Spleen (tissue), 13 donors: ENCODE measurements at places on chromosomes 12 and 14.

DNA sequence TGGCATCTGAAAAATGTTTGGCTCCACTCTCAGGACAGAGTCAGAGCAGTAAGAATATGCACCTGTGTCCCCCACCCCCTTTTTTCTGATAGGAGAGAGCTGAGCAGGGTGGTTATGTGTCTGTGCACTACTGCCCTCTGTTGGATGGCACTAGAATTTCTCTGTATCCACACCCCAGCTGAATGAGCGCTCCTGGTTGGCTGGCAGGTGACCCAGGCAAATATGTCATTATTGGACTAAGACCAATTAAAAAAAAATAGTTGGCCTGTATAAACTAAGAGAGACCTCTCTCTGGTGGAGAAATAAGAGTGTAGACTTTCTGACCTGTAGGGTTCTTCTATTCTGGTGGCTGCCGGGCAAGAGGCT is 107.0 kb downstream of the PTCSC3 start:
- H3K27ac ChIP-seq: no peak overlapping the region
- H3K27me3 ChIP-seq: no peaks in the 10 kb centered on the region
- no peak for DNase-seq
- H3K4me1 ChIP-seq: no peaks in the 10 kb centered on the region
- H3K36me3 ChIP-seq: no peaks in the 10 kb centered on the region

DNA sequence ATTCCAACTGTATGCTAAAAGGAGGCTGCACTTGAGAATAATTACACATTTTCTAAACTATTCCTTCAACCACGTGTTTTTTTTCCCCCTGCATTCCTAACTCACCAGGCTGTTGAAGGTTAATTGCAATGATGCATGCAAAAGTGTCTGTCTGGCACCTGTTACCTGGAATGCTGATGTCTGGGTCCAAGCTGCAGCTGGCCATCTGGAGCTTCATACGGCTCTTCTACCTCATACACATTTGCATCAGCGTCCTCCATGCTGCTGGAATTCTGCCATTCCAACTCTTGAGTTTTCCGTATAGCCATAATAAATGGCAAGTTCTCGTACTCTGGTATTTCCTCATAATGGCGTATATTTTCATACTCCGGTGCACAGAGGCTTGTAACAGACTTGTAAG is 8.6 kb downstream of the FGD6 start:
- H3K4me3 ChIP-seq: no peak overlapping the region
- no peak for DNase-seq

- H3K4me3 ChIP-seq: peak overlapping the region; percentile 73
- H3K4me1 ChIP-seq: peaks cover 42% of the 10 kb centered on the region
- no peaks in the 10 kb centered on the region for H3K27me3 ChIP-seq
- no peaks in the 10 kb centered on the region for H3K36me3 ChIP-seq
- no peak for DNase-seq
- H3K27ac ChIP-seq: peak overlapping the region; percentile 97
These were observed 386 bp downstream of the DGKA start for GRCh38 chr12:55931317-55931779.

- no peak for DNase-seq
- H3K4me3 ChIP-seq: no peak overlapping the region
- H3K36me3 ChIP-seq: no peaks in the 10 kb centered on the region
These were observed 1320.9 kb upstream of the FLRT2 start for GRCh38 chr14:84209031-84209430.

DNA sequence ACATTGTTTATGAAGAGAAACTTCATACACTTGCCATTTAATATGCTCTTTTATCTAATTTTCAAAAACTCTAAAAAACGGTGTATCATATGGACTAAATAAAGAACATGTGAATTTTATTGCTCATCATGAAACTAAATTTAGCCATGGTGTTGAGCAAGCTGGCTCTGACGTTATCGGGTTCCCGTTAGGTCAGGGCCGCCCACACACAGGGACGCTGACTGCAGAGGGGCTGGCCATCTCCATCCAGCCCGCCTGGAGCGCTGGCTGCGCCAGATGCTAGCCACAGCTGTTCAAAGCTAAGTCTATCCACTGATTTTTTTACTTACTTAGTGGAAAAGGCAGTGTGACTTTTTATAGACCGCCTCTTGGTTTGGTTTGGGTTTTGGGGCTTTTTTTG is 36.5 kb upstream of the DYNC1H1 start:
- H3K36me3 ChIP-seq: peaks cover 65% of the 10 kb centered on the region
- peak; percentile 79 for DNase-seq
- H3K27me3 ChIP-seq: no peaks in the 10 kb centered on the region
- H3K27ac ChIP-seq: peak overlapping the region; percentile 0

DNA sequence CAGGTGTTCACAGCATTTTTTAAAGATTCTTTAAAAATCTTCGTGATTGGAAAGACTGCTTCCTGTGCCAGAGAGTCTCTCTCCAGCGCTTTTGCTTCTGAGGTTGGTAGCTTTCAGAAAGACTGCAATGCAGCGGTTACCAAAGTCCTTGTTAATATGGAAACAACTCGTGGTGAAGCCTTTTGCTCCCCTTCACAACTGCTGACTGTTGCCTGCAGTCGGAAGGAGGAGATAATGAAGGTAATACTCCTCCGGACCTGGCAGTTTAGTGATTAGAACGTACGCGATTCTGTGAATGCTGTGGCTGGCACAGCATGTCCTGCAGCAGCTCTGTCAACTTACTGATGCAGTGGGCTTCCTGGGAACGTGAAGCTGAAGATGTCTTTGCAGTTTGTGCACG is 50.9 kb downstream of the TRAF3 start:
- DNase-seq: no peak
- H3K27ac ChIP-seq: no peak overlapping the region
- H3K36me3 ChIP-seq: no peaks in the 10 kb centered on the region
- no peaks in the 10 kb centered on the region for H3K27me3 ChIP-seq

- H3K4me1 ChIP-seq: peaks cover 100% of the 10 kb centered on the region
- peaks cover 4% of the 10 kb centered on the region for H3K27me3 ChIP-seq
- no peak overlapping the region for H3K4me3 ChIP-seq
- peak; percentile 79 for DNase-seq
- no peaks in the 10 kb centered on the region for H3K36me3 ChIP-seq
These were observed 40.7 kb downstream of the BCL11B start for GRCh38 chr14:99231161-99231849.

GRCh38 chr12:42985506-42985905 is 396.0 kb upstream of the PRICKLE1 start:
- no peaks in the 10 kb centered on the region for H3K27me3 ChIP-seq
- H3K4me1 ChIP-seq: no peaks in the 10 kb centered on the region
- H3K4me3 ChIP-seq: no peak overlapping the region
- DNase-seq: no peak

DNA sequence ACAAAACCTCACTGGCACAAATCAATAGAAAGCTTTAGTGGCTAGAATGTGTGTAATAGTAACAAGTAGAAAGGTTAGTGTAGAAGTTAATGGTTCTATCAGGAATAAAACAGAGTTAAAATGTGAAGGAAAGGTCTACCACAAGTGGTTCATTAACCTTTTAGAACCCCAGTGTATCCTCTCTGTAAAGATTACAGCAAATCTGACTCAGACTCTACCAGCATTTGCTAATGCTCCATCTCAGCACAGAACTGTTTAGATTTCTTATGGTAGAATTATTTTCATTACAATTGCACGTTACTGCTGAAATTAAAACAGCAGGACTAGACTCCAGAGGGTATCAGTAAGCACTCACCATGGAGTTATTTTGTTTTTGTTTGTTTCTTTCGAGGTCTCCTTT is 609.0 kb upstream of the LMO3 start:
- no peaks in the 10 kb centered on the region for H3K36me3 ChIP-seq
- H3K4me1 ChIP-seq: no peaks in the 10 kb centered on the region
- no peak overlapping the region for H3K27ac ChIP-seq
- DNase-seq: no peak
- no peaks in the 10 kb centered on the region for H3K27me3 ChIP-seq
- no peak overlapping the region for H3K4me3 ChIP-seq

- H3K27ac ChIP-seq: no peak overlapping the region
- H3K4me3 ChIP-seq: no peak overlapping the region
- H3K36me3 ChIP-seq: no peaks in the 10 kb centered on the region
- no peak for DNase-seq
- H3K27me3 ChIP-seq: no peaks in the 10 kb centered on the region
These were observed 197.6 kb downstream of the PHETA1 start for GRCh38 chr12:111171345-111171744.

DNA sequence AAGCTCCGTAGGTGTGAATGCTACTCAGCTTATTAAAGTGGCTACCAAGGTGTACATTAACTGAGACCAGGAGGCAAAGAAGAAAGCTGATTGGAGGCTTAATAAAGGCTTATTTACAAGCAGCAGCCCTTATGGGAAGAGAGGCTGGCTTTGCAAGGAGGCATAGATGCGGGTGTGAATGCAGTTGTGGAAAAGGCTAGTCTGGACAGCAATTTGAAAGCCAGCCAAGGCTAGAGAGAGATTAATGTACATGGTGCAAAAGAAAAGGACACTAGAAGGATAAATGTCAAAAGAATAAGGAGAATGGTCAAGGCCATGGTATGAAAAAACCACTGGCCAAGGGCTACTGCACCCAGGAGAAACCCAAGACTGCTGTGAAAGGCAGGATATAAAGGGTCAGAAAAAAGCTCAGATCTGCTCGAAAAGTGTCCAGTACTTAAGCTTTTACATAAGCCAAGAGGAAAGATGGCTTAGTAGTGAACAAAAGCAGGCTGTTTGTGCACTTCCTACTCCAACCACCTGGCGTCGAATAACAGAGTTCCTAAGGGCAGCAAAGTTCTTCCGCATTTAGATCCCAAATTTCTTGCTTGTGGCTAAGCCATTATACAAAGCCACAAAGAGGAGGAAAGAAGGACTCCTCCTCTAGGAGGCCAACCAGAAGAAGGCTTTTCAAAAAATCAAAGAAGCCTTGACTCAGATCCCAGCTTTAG is 24.0 kb downstream of the KLRK1 start:
- H3K4me1 ChIP-seq: peaks cover 8% of the 10 kb centered on the region
- H3K27me3 ChIP-seq: no peaks in the 10 kb centered on the region
- no peaks in the 10 kb centered on the region for H3K36me3 ChIP-seq
- H3K27ac ChIP-seq: peak overlapping the region; percentile 93
- H3K4me3 ChIP-seq: peak overlapping the region; percentile 63

DNA sequence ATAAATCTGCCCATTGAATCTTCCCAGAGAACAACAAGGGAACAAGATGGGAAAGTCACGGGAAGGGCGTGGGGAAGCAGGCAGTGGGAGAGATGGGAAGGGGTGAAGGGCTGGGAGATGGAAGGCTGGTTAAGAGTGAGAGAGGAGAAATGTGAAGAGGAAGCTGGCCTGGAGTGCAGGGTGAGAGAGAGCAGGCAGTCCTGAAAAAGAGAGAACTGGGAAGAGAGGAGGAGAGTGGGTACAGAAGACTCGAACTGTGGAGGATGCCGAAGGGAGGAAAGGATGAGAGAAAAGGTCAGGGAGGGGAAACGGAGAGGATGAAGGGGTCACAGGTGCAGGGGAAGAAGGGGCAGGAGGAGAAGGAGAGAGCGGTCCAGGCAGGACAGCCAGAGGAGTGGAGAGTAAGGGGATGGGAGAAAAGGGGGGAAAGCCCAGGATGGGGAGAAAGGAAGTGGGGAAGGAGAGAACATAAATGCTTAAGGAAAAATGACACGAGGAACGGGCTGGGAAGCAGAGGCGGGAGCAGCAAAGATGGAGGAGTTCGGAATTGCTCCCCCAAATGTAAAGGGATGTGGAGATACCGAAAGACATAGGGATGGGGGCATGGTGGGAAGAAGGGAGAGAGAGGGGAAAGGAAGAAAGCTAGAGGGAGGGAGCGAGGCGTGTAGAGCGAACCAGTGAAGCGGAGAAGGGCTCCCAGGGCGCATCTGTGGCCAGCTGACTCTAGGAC is 1.2 kb downstream of the PIANP start:
- peak overlapping the region; percentile 33 for H3K4me3 ChIP-seq
- H3K4me1 ChIP-seq: peaks cover 13% of the 10 kb centered on the region
- no peak overlapping the region for H3K27ac ChIP-seq
- no peaks in the 10 kb centered on the region for H3K36me3 ChIP-seq
- peaks cover 74% of the 10 kb centered on the region for H3K27me3 ChIP-seq
- DNase-seq: no peak

DNA sequence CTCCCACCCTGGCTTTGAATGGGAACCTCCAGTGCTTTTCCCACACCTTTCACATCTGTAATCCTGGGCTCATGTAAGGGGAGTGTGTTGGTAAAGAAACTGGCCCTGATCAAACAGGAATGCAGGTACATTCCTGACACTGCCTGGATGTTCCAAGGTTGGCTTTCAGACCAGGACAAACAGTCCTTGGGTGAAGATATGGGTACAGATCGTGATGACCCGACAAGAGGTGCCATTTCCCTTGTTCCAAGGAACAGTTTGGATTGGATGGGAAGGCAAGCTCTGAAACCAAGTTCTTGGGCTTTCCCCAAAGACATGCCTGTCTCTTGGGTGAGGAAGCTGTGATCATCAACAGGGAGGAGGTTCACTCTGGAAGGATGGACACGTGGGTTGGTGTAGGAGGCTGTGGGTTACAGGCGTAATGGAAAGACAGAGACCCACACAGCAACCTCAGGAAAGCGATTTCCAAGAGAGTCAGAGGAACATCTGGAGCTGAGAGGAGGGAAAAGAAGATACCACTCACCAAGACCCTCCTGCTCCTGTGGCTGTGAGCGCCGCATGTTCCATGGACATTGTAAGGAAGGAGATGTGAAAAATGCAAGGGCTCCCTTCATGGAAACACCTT is 26.4 kb downstream of the VDR start:
- H3K36me3 ChIP-seq: peaks cover 15% of the 10 kb centered on the region
- no peak overlapping the region for H3K27ac ChIP-seq
- H3K27me3 ChIP-seq: no peaks in the 10 kb centered on the region
- no peak overlapping the region for H3K4me3 ChIP-seq

- H3K4me3 ChIP-seq: peak overlapping the region; percentile 56
- H3K27ac ChIP-seq: no peak overlapping the region
- no peaks in the 10 kb centered on the region for H3K27me3 ChIP-seq
- peaks cover 19% of the 10 kb centered on the region for H3K4me1 ChIP-seq
These were observed 581 bp downstream of the ARG2 start for GRCh38 chr14:67620217-67620785.

GRCh38 chr14:69505338-69506240 is 21.1 kb downstream of the PLEKHD1 start:
- H3K4me1 ChIP-seq: no peaks in the 10 kb centered on the region
- no peak overlapping the region for H3K4me3 ChIP-seq
- no peak overlapping the region for H3K27ac ChIP-seq
- peak; percentile 44 for DNase-seq
- H3K36me3 ChIP-seq: no peaks in the 10 kb centered on the region

- H3K4me1 ChIP-seq: peaks cover 12% of the 10 kb centered on the region
- H3K27ac ChIP-seq: no peak overlapping the region
- H3K27me3 ChIP-seq: no peaks in the 10 kb centered on the region
- no peak overlapping the region for H3K4me3 ChIP-seq
These were observed 19.7 kb upstream of the RAB35 start for GRCh38 chr12:120136093-120136770.

GRCh38 chr12:104059963-104060362 is 4.4 kb upstream of the HCFC2 start:
- H3K4me1 ChIP-seq: peaks cover 12% of the 10 kb centered on the region
- H3K27me3 ChIP-seq: no peaks in the 10 kb centered on the region
- H3K27ac ChIP-seq: no peak overlapping the region
- H3K4me3 ChIP-seq: no peak overlapping the region
- H3K36me3 ChIP-seq: no peaks in the 10 kb centered on the region
- no peak for DNase-seq

- H3K4me3 ChIP-seq: no peak overlapping the region
- H3K4me1 ChIP-seq: peaks cover 12% of the 10 kb centered on the region
- peaks cover 97% of the 10 kb centered on the region for H3K36me3 ChIP-seq
- no peak overlapping the region for H3K27ac ChIP-seq
- H3K27me3 ChIP-seq: no peaks in the 10 kb centered on the region
- DNase-seq: no peak
These were observed 45.5 kb downstream of the ACADS start for GRCh38 chr12:120771097-120771496.
